Stimulated activated CD8-positive, alpha-beta memory T cell treated with anti-CD3 and anti-CD28 coated beads, Interleukin-4, amount 100 ng/mL, for 48 hours (primary cell): ENCODE measurements at places on chromosomes 13 and 19.

DNA sequence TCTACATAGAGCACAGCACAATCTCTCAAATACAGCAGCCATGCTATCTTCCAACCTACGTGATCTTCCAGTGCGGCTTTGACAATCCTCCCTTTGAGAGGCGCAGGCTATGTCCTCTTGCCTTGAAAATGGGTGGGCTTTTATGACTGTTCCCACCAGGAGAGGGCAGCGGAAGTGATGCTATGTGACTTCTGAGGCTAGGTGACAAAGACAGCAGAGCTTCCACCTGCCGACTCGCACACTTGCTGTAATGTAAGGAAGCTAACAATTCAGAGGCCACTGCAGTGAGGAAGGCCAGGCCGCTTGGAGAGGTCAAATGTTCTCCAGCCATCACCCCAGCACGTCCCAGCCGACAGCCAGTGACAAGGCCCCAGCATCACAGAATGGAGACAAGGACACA is 65.8 kb downstream of the MRPL57 start:
- no peak for DNase-seq

DNA sequence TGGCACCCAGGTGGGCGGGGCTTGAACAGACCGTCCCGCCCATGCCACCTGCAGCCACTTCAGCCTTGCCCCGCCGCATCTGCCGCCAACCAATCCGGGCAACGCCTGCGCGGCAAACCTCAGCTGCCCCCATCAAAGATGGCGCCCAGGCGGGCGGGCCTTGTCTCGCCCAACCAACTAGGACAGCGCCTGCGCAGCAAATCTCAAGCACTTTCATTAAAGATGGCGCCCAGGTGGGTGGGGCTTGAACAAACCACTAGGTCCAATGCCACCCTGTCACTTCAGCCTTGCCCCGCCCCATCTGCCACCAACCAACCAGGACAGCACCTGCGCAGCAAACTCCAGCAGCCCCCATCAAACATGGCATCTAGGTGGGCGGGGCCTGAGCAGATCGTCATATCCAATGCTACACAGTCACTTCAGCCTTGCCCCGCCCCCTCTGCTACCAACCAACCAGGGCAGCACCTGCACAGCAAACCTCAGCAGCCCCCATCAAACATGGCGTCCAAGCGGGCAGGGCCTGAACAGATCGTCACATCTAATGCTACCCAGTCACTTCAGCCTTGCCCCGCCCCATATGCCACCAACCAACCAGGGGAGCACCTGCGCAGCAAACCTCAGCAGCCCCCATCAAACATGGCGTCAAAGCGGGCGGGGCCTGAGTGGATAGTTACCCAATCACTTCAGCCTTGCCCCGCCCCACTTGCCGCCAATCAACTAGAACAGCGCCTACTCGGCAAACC is 1.4 kb downstream of the PEG3 start:
- DNase-seq, result peak; percentile 26

DNA sequence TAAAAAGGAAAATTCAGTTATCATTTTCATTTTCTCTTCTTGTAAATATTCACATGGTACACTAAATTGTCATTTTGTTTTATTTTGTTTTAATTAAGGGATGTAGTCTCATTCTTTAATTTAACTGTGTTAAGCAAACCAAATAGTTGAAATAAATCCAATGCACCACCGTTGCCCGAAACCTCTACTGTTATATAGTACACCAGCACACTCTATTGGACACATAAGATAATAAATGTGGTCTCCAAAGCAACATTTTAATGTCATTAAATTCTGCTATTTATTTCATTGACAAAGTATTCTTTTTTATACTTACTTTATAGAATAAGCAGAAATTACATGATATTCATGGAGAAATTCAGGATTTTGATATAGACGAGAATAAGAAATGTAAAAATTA is 156.4 kb upstream of the FREM2 start:
- DNase-seq, result no peak

DNA sequence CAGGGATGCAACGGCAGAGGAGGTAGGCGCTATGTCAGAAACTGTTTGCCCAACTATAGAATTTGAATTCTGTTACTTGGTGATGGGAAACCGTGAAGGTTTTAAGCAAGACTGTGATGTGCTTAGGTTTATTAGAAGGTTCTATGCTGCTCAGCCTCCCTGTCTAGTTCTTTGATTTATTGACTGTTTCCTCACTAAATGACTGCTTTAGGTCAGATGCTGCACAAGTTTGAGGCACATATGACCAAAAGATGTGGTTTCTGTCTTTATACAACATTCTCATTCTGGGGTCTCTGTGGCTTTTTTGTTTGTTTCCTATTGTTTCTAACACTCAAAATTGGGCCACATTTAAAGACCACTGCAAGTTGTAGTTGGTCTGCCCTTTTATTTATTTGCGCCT is 323.0 kb upstream of the OBI1 start:
- no peak for DNase-seq
